T-helper 9 cell (primary cell): ENCODE measurements at places on chromosomes 2 and 18.

DNA sequence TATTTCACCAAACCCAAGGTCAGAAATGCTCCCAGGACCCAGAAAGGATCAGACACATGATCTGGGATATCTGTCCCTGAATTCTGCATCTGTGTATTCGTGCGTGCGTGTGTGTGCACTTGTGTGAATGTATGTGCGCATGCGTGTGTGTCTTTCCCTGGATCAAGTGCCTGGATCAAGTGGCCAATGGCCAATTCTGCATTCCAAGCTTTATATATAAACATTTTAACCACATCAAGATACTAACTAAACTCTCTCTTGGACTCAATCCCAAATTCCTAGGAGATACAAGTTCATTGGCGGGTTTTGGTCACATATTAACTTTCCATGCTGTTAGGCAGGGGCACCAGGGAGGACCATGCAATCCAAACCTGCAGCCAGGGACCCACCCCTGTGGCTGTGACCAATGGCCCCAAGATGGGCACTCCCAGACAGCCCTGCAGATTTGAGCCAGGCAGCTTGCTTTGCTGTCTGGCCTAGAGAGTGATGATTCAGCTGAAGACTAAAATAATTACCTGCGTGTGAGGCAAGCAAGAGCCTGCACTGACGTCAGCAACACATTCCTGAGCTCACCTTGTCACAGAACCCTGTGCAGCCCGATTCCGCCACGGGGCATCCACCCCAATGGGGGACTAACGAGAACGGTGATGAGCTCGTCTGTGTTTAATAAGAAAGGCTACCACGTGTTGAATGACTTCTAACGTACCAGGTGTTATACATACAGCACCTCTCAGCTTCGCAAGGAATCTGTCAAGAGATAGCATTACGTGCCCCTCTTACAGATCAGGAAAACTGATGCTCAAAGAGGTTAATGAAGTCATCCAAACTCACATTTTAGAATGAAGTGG lies 45.3 kb upstream of the ROCK2 start:
- DNase-seq, result no peak

- no peak for DNase-seq
These were observed 58.5 kb upstream of the RAB27B start for GRCh38 chr18:54769526-54770464.

DNA sequence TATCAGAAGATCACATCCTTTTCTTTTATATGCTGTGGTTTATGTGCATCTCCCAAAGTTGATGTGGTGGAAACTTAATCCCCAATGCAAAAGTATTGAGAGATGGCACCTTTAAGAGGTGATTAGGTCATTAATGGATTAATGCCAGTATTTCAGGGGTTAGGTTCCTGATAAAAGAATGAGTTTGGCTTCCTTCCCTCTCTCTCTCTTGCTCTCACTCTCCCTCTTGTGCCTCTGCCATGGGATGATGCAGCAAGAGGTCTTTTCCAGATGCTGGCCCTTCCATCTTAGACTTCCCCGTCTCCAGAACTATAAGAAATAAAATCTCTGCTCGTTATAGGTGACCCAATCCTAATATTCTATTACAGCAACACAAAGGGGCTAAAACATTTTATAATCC lies 85.0 kb downstream of the TTC27 start:
- no peak for DNase-seq

DNA sequence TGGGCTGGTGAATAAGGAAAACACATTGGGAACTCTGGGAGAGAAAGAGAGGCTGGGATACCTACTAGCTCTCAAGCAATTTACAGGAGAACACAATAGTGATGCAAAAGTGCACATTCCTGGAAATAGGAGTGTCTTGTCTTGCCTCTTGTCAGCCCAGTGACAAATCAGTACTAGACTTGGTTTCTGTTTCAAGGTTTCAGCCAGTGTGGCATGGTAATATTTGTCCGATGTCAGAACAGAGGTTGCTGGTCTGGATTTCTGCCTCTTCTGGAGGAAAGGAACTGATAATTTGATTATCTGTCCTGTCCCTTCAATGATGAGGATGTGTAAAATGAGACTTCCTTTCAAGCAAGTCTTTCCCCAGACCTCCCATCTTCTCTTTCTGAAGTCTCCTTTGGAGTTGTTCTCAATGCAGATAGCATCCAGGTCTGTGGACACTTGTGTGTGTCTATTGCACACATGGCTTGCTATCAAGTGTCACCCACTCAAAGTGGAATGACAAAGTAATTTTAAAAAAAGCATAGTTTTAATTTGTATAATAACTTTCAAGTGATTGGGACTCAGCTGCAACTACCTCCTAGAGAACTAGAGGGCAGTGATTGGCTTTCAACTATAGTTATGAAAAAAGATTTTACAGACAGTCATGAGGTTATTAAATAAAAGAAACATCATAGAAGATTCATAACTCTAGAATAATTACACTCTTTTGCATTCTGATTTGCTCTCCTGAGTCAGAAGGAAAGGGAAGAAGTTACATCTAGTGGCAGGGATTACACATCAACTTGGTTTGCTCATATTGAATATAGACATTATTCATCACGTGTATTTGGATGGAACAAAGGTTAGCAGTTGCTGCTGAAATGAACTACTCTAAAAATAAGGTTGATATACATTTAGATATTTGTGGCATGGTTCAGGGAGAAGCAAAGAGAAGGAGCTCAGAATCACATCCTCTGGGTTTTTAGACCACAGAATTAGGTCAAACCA lies 4.5 kb downstream of the GPR39 start:
- DNase-seq, result no peak

- no peak for DNase-seq
These were observed 2.7 kb downstream of the ENOSF1 start for GRCh38 chr18:709771-710170.

DNA sequence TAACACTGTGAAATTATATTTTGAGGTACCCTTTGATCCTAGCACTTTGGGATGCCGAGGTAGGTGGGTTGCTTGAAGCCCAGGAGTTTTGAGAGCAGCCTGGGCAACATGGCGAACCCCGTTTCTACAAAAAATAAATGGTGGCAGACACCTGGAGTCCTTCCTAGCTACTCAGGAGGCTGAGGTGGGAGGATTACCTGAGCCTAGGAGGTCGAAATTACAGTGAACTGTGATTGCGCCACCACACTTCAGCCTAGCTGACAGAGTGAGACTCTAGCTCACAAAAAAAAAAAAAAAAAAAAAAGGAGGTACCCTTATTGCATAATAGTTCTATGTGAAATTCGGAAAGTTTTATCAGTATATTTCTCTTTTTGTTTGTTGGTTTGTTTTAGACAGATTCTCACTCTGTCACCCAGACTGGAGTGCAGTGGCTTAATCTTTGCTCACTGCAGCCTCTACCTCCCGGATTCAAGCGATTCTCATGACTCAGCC lies 59.2 kb upstream of the SCYGR2 start:
- no peak for DNase-seq

- no peak for DNase-seq
These were observed 189.6 kb upstream of the SP5 start for GRCh38 chr2:170525566-170525900.

DNA sequence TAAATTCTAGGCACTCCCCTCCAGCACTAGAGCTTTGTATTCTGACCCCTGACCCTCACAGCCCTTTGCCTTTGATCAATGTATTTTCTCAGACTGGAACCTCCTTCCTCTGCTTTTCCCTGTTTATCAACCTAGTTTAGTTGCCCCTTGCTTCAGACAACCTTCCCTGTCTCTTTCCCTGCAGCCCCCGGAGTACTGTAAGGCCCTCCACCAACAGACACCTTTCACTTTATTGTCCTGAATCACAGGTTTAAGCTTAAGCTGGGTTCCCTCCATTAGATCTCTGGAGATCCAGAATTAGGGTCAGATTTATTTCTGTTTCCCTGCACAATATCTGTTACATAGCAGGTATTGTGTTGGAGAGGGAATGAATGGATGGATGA lies 140.2 kb downstream of the DDX1 start:
- no peak for DNase-seq

GRCh38 chr2:121258051-121258450 lies 27.0 kb downstream of the TFCP2L1 start:
- DNase-seq, result no peak

DNA sequence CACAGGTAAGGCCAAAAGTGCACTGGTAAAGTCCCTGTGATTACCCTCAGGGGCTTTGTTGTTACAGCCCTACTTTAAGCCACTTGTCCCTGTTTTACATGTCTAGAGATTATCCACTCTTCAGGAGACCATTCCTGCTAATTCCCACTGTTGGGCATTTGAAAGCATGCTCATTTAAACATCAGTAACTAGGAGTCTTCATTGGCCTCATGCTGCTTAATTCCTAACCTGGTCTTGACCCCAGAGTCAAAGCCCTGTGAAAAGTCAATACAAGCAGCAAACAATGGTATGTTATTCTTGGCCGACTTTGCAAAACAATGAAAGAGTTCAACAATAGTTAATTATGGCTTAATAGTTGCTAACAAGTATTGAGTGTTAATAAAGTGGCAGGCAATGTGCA lies 23.2 kb downstream of the AFF3 start:
- DNase-seq, result no peak

- no peak for DNase-seq
These were observed 501.5 kb downstream of the ERBB4 start for GRCh38 chr2:212037062-212037461.

- no peak for DNase-seq
These were observed 36.5 kb upstream of the CYTIP start for GRCh38 chr2:157480182-157480961.

- DNase-seq, result no peak
These were observed 78.3 kb downstream of the EVA1A start for GRCh38 chr2:75482398-75482797.

- DNase-seq, result no peak
These were observed 7.5 kb downstream of the MAL start for GRCh38 chr2:95032868-95033603.

- no peak for DNase-seq
These were observed 242.7 kb upstream of the MYT1L start for GRCh38 chr2:2573658-2574293.

DNA sequence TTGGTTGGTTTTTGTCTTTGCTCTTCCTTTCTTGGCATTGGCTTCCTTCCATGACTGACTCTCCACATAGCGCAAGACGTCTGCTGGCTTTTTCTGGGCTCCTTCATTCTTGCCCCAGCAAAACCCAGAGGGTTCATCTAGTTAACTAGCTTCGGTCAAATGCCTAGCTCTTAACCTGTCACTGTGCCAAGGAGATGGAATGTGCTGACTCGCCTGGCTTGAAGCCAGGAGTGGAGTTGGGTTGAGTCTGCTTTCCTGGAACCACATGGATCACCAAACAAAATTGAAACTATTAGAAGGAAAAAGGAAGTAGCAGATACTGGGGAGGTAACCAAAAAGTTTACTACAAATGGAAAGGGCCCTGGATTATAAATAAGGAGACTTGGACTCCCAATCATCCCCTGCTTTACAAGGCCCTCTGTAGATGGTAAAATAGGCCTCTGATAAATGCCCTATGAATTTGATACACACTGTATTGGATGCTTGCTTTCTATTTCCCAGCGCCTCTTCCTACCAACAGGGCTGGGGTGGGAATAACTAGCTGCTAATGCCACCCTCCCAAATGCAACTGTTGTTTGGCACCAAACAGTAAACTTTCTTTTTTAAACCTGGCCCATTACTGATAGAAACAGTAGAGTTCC lies 11.3 kb downstream of the MALT1 start:
- DNase-seq, result no peak

- no peak for DNase-seq
These were observed 56.5 kb downstream of the CCDC195 start for GRCh38 chr2:224659714-224660113.

- DNase-seq, result no peak
These were observed 1.7 kb downstream of the RMP24 start for GRCh38 chr18:35974181-35974580.

GRCh38 chr2:182543741-182544525 lies 117.1 kb upstream of the PDE1A start:
- DNase-seq, result no peak

DNA sequence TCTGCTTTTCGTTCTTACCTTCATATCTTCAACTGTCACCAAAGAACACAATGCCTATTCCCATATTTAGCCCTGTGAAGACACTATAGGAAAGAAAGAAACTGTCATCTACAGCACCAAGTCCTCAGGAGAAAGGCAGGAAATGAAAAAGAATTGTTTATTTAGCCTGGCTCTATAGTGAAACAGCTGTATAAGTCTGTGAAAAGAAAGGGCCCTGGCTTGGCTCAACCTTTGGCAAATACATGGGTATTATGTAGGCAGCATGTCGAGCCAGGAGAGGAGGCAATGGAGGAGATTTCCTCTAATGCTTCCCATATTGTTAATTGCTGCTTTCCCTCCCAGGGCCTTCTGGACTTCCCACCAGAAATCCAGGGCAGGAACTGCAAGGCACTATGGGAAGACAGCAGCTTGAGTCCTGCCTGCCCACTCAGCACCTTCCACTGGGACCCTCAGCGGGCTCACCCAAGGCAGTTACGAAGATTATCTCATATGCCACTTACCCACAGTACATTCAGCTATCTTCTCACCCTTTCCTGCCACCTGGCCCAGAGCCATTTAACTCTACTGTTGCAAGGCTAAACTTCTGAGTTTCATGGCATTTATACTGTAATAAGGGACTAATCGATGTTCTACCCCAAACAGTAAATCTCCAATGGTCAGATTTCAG lies 30.1 kb downstream of the SLC8A1 start:
- no peak for DNase-seq

DNA sequence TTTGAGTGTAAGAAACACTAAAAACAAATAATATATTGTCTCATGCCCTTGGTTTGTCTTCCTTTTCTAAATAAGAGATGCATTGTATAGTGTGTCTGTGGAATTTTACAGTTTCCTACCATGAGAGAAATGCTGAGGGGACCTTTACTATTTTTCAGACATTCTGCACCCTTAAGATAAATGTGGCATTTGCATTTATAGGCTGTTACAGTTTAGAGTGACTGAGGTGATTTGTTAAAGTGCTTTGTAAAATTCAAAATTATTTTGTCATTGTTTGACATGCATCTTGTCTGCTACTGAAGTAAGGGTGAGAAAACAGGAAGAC lies 78.9 kb upstream of the ZSWIM2 start:
- no peak for DNase-seq

GRCh38 chr2:109102588-109103233 lies 26.3 kb upstream of the SH3RF3 start:
- DNase-seq, result no peak

- no peak for DNase-seq
These were observed 732 bp upstream of the ANXA4 start for GRCh38 chr2:69741229-69741574.

DNA sequence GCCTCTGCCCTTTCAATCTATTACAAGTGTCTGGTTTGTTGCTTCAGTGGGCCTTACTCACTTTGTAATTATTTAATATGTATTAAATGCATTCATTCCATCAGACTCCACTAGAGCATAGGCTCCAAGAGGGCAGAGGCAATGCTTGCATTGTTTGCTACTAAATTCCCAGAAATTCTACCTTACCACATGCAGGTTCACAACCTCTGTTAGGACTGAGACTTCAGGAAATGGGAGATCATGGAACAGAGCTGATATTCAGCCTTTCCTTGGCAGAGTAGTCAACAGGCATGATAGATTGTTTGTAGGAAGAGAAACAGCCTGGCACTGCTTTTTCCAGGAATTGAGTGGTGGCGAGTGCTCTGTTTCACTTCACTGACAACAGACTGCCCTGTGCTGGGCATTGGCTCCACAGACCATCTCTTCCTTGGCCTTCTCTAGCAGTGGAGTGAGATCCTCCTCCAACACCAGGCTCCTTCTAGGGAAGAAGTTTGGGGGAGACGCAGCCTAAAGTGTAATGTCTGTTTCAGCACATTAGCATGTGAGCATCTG lies 6.2 kb upstream of the MATN3 start:
- DNase-seq, result no peak
